KBM-7 (cell line): ENCODE measurements at places on chromosomes 5 and 9.

DNA sequence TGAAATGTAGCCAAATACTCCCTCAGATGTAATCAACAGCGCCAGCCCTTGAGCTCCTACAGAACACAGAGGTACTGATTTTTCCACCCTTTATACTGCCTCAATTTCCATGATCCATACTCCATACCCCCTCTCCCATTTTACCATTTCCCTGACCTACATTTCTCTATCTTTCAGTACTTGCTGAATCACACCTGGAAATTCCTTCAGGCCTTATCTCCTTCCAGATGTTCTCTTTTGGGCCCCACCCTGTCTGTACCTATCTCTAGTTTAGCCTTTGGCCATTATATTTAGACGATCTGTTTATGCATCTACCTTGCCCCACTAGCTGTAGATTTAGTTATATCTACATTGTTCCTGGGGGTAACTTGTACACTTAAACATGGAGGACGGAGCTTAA is 5.5 kb downstream of the NIM1K start:
- no peak for DNase-seq

- no peak for DNase-seq
These were observed 16.0 kb upstream of the SLC22A5 start for GRCh38 chr5:132353486-132353995.

- DNase-seq: no peak
These were observed 127.1 kb downstream of the MYO10 start for GRCh38 chr5:16809010-16809394.

- DNase-seq: peak; percentile 63
These were observed 724 bp downstream of the NR2F1-AS1 start for GRCh38 chr5:93580063-93580926.

DNA sequence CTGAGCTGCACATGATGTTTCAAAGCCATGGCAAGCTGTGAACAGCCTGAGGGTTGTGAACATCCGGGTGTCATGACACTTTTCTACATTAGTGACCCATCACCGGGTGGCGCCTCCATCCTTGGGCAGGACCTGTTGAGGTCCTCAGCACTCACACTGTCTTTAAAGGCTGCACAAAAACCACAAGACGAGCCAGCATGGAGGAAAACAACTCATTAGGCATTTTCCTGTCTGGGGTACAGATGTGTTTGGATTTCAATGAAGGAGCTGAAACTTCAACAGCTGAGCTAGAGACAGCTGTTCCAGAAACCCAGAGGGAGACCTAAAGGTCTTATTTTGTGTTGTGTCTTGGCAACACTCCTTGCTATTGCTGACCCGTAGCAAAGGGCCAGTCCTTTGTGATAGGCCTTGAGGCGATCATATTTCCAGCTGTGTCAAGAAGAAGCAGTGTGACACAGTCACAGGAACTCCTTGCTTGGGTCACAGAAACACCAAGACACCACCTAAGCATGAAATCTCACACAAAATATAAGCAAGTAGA is 151.8 kb upstream of the VLDLR start:
- peak; percentile 9 for DNase-seq

DNA sequence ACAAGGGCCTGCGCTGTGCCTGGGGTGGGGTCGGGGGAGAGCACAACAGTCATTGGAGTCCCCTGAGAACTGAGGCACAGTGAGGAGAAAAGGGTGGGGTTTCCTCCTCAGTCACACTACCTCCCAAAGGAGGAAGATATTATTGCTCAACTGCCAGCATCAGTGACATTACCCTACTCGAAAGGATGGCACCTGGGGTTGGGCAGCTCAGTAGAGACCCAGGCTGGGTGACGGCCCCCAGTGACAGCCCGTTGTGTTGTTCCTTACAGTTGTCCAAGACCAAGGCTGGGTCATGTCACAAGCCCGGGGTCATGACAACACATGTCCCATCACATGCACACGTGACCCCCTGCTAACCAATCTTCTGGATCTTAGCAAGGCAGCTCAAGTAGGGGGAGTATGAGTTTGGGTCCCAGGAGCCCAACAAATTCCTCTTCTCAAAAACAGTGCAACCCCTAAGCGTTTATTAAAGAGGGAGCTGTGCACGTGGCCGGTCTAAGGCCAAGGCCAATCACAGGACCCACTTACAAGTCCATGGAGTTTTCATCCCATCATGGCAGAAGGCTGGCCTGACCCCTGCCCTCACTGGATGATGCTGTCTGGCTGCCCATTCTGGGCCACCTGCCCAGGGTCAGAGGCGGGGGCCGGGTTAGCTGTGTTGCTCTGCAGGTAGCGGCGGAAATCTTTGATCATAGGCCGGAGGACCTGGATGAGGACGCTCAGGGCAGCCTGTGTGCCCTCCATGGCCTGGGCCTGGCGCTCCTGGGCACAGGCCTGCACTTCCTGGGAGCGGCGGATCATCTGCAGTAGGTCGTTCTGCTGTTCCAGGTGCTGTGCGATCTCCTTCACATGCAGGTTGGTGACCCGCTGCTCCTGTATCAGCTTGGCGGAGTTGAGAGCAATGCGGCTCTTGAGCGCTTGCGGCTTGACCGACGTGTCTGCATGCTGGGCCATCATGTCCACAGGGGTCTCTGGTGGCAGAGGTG is 4.0 kb downstream of the NAIF1 start:
- DNase-seq: no peak

GRCh38 chr5:139985733-139986132 is 57.4 kb downstream of the NRG2 start:
- peak; percentile 36 for DNase-seq

DNA sequence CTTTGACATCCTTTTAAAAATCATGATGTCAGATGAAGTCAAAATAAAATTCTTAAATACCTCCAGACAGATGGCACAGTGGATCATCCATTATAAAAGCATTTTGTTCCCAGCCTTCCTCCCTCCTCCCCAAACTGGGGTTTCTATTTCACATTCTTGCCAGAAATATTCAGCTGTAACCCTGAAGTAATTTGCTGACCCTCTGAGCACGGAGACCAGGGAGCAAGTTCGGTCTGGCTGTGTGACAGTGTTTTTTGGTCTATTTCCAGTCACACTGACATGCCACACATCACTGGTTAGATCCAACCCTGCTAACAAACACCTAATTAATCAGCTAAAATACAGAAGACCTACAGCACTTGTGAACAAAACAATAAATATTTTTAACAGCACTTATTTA is 126.2 kb upstream of the DMRT1 start:
- no peak for DNase-seq

DNA sequence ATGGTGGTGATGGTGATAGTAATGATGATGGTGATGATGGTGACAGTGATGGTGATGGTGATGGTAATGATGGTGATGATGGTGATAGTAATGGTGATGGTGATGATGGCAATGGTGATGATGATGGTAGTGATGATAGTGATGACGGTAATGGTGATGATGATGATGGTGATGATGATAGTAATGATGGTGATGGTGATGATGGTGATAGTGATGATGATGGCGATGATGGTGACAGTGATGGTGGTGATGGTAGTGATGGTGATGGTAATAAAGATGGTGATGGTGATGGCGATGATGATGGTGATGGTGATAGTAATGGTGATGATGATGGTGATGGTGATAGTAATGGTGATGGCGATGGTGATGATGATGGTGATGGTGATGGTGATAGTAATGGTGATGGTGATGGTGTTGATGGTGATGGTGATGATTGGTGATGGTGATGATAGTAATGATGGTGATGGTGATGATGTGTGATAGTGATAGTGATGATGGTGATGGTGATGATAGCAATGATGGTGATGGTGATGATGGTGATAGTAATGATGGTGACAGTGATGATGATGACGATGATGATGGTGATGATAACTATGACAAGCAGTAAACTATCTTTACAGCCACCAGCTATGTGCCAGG is 38.6 kb downstream of the PHF2 start:
- no peak for DNase-seq

DNA sequence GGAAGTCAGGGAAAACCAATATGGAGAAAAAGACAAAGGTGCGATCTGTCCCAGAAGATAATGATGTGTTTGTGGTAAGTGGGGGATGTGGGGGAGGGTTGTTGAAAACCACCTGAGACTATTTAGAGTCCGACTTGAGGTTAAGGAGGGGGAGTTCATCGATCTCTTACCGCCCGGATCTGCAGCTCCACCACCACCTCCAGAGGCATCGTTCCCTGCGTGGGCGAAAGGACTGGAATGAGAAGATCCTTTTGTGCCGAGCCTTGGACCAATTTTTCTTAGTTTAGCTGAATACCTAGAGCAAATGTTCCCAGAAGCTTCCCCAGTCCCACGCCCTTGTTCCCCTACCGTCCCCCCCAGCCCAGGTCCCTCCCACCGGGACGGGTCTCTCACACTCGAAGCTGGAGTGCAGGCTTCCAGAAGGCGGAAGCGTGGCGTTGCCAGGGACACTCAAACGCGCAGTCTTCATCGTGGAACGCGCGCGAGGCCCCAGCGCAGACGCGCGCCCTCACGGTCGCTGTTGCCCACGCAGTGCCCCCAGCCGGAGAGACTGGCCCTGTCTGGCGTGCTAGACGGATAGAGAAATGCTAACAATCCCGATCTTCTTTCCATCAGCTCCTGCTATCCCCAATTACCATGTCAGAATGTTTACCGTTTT is at the start of gene SPATA6L:
TSS of gene SPATA6L (minus strand) at position 439 of the 658 bp plus-strand sequence. CDS start at position 209, 230 bp downstream.
- peak; percentile 50 for DNase-seq
